Breast epithelium (tissue), 4 donors: ENCODE measurements at places on chromosomes 3 and 15. TPM values are rescaled to one million over a fixed set of nuclear protein-coding genes. Genes with fewer than 3 reads are reported as not detected.

The MEIS2 gene
- 55.8 TPM for total RNA-seq

The IL17RD gene
- total RNA-seq, result 31.0 TPM

The KIAA1143 gene
- total RNA-seq, result 25.6 TPM

The CYP1A1 gene
- 32.1 TPM for total RNA-seq

The TJP1 gene
- total RNA-seq, result 97.2 TPM

The CPB1 gene
- total RNA-seq, result 14.9 TPM

The ADGRG7 gene
- not detected for total RNA-seq

The DVL3 gene
- total RNA-seq, result 35.7 TPM

The ITIH3 gene
- 6.6 TPM for total RNA-seq

The HTR3D gene
- not detected for total RNA-seq

The MRPL46 gene
- total RNA-seq, result 19.0 TPM

The ARL6 gene
- 9.5 TPM for total RNA-seq

The VEPH1 gene
- total RNA-seq, result 20.9 TPM

The CHL1 gene
- 34.8 TPM for total RNA-seq

The SPINT1 gene
- total RNA-seq, result 86.5 TPM

The KLF15 gene
- total RNA-seq, result 129 TPM

The GCSAM gene
- total RNA-seq, result 0.16 TPM

The ZIC1 gene
- 6.1 TPM for total RNA-seq

The STAB1 gene
- 47.7 TPM for total RNA-seq

The SLCO3A1 gene
- total RNA-seq, result 13.6 TPM

The NLGN1 gene
- 4.4 TPM for total RNA-seq

The AMT gene
- total RNA-seq, result 8.3 TPM

The ACSBG1 gene
- total RNA-seq, result 2.0 TPM

The CCR8 gene
- total RNA-seq, result not detected

The ZCWPW2 gene
- 2.3 TPM for total RNA-seq

The HDAC11 gene
- 21.7 TPM for total RNA-seq

The CCDC54 gene
- 0.33 TPM for total RNA-seq

The IGSF11 gene
- total RNA-seq, result 1.3 TPM

The SIDT1 gene
- 52.8 TPM for total RNA-seq

The PDCD6IP gene
- total RNA-seq, result 152 TPM

The ONECUT1 gene
- not detected for total RNA-seq

The VPS18 gene
- total RNA-seq, result 23.9 TPM

The MYL3 gene
- 8.5 TPM for total RNA-seq

The SKIC8 gene
- total RNA-seq, result 96.0 TPM

The TTLL13 gene
- not detected for total RNA-seq

The COL6A5 gene
- total RNA-seq, result not detected

The TMEM207 gene
- total RNA-seq, result not detected

The ZNF80 gene
- total RNA-seq, result 0.16 TPM

The FAM98B gene
- 12.0 TPM for total RNA-seq

The TMC3 gene
- total RNA-seq, result not detected

The TRPM7 gene
- 94.4 TPM for total RNA-seq
